ENCODE measurements at places on chromosomes 2 and 18. TPM values are rescaled to one million over a fixed set of nuclear protein-coding genes. Genes with fewer than 3 reads are reported as not detected.
A peak's percentile ranks its signal among the peaks of the same experiment; 100 is the strongest.

GRCh38 chr18:49884959-49885358, 71.6 kb upstream of the ACAA2 start:
- no peak for DNase-seq

DNA sequence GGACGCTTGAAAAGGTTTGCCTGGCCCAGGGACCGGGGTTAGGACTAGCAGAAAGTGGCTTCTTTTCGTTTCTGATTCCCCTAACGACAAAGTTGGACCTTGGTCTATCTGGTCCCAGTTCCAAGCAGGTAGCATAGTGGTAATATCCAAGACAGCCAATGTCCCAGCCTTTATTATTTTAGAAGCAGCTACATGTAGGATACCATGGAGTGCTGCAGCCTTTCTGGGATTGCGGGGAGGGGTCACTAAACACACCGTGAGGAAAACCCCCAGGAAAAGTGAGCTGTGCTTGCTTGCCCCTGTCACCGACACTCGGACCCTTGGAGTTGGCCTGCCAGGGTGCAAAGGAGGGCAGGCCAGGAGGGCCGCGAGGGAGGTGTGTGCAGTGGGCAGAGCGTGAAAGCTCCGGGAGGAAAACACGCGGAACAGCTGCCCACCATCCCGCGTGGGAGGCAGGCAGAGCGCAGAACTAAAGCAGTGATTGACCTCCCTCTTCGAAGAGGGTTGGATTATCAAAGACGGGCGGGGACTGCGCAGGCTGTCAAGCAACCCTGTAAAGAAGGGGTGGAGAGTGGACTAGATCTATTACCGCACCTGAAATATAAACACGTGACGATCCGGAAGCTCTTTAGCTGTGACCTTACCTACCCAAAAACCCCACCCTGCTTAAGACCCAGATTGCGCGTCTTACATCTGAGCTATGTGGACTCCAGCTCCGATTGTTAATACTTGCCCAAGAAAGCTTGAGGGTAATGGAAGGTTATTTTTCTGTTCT, 624 bp upstream of the MAP4K3 start:
- DNase-seq: no peak

GRCh38 chr2:2874805-2875204, 502.8 kb downstream of the EIPR1 start:
- DNase-seq: no peak

DNA sequence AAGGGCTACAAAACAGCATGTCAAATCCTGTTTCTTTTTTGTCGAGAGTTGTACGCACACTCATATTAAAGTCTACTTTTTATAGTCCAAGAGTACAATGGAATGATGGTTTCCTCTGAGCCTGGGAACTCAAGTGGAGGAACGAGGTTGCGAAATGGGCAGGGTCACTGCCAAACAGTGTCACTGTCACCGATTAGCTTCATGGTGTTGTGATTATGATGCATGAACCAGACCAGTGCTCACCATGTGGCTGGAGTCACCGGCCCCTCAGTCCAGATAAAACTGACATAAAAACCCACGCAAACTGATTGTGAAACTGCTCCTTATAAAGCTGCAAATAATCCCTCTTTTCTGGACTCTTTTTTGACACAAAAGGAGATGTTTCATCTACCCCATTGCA, 122.0 kb downstream of the COPS8 start:
- DNase-seq: peak; percentile 91

- no peak for DNase-seq
These were observed 17.8 kb upstream of the SCLY start for GRCh38 chr2:238042849-238043584.

DNA sequence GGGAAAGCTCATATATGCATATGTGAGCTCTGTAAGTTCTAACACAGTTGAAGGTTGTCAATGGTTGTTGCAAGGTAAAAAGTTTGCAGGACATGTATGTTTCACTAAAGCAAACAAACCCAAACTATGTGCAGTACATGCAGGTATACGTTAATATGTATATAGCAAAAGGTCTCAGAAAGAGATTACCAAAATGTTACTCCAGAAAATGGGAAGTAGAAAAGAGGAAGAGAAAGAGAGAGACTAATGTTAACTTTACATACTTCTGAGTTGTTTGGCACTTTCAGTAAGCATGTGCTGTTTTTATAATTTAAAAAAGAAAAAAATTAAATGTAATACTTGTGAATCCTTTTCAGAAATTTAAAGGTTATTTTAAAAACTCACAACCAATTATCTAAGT, 32.8 kb upstream of the PEX13 start:
- no peak for DNase-seq

DNA sequence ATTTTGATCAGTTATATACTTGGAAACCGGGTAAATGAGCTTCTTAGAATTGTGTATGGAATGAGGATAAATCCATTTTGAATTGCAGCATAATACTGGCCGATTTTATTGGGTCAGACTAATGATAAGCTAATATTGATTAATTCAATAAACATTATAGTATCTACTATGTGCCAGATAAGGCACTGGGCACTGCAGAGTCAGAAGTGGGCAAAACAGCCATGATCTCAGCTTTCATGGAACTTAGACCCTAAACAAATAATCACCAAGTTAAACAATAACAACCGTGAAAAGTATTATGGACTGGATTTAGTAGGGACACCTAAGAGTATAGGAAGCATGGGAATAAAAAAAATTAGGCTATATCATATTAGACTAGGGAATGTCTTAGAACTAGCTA, 297.0 kb upstream of the PKDCC start:
- no peak for DNase-seq

GRCh38 chr2:10159086-10159485, 36.5 kb downstream of the RRM2 start:
- peak; percentile 7 for DNase-seq

GRCh38 chr2:241931976-241932898, 62.7 kb downstream of the RTP5 start:
- DNase-seq: no peak

- no peak for DNase-seq
These were observed 5.9 kb upstream of the GULP1 start for GRCh38 chr2:188285774-188286173.

- no peak for DNase-seq
These were observed 83.3 kb downstream of the CACNB4 start for GRCh38 chr2:152015552-152015951.

- no peak for DNase-seq
These were observed 72.1 kb downstream of the KLHL29 start for GRCh38 chr2:23456881-23457760.

GRCh38 chr18:9855681-9856080, 30.1 kb upstream of the TXNDC2 start:
- DNase-seq: no peak

- DNase-seq: no peak
These were observed 1.4 kb downstream of the ST8SIA5 start for GRCh38 chr18:46755315-46756024.

DNA sequence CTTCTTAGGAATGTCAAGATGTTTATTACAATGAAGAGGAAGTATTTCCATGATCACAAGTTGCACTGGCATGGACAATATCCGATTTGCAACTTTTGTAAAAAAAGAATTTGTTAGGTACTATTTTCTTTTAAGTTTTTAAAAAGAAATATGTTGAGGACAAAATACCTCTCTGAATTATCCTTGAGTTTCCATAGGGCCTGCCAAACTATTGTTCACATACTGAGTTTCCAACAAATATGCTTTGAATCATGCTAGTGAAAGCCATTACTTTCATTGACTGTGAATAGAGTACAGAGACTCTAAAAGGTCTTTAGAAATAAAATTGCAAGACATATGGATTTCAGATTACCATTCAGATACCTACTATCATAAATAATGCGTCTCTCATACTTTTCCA, 566.1 kb downstream of the TMEM182 start:
- no peak for DNase-seq

GRCh38 chr18:24056506-24056905, 42.0 kb downstream of the TTC39C start:
- no peak for DNase-seq

DNA sequence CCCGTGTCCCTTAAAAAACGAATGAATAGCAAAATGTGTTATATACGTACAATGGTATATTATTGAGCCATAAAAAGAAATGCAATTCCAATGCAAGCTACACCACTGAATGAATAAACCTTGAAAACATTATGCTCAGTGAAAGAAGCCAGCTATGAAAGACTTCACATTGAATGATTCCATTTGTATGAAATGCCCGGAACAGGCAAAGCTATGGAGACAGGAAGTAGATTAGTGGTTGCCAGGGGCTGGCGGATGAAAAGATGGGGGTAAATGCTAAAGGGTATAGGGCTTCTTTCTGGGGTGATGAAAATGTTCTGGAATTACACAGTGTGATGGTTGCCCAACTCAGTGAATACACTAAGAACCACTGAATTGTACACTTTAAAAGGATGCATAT, 113.3 kb downstream of the NOL10 start:
- no peak for DNase-seq

DNA sequence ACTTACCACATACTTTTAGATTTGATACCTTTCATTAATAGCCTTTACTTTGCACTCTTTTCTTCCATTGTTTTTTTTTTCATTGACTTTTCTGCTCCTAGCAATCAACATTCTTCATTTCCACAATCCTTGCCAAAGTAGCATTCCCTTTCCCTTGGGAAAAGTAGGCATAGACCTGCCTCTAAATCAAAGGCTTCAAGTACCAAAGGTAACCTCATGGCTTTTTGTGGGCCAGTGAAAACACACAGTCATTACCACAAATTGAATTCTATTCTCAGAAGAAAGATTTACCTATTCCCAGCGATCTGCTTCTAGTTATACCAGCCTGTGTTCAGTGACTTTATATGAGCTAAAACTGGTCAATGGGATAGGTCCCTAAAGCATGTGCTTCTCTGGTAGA, 109.2 kb downstream of the SOCS6 start:
- no peak for DNase-seq

DNA sequence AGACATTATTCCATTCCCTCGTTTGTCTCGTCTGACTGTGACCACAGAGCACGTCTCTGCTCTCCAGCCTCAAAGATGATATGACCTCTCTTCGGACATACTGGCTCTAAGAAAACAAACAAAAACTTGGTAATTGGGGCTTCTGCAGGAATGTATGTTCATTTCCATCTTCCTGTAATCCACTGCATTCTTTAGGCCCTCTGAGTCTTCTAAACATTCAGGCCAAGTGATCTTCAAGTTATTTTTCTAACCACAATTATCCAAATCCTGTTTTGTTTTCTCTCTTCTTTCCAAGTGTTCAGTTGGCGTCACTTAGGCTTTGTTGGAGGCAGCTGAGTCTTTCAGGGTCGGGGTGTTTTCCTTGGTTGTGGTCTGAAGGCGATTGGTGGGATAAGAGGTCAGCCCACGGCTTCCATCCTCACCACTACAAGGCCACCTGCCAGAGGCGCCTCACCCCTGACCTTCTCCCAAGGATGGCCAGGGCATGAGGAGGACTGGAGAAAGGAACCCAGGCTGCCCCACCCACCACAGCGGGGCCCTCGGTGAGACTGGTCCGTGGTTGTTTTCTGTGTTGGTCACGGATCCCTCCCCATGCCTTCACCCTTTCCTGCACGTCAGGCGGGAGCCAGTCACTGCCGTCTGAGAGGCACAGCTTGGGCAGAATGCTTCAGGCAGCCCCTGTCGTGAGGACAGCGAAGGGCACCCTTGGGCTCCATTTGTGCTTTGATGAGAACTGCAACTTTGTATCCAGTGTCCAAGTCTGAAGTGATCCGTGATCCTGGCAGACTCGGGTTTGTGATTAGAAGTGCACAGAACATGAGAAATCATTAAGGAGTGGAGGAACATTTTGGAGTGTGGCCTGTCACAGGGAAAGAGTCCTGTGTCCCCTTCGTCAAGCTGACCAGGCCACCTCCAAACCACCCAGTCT, 88.6 kb upstream of the FHL2 start:
- no peak for DNase-seq

DNA sequence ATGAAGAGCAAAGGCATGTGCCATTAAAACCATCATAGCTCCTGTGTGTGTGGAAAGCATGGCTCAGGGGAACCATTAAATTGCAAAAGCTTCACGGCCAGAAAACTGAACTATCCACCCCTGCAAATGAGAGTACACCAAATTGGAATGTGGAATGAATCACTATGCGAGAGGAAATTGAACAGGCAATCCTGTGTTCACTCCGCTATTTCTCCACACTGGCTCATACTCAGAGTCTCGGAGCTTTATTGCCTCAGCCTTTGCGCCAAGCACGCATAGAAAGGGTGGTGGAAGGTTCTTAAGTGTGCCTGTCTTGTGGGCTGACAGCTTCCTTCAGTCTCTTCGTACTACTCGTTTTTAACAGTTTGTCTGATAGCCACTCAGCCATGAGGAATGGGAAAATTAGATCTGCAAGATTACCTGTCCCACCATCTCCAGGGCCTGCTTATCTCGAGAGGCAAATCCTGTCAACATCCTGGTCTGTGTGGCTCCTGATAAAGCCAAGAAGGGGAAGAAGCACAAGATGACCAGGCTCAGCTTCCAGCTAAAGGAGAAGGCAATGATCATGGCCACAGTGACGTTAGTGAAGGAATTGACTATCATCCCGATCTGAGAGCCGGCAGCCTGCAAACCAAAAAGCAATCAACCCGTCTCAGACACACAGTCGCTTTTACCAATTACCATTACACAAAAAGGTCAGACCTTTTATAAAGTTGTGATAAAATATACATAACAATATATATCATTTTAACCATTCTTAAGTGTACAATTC, 34.9 kb downstream of the G6PC2 start:
- no peak for DNase-seq

DNA sequence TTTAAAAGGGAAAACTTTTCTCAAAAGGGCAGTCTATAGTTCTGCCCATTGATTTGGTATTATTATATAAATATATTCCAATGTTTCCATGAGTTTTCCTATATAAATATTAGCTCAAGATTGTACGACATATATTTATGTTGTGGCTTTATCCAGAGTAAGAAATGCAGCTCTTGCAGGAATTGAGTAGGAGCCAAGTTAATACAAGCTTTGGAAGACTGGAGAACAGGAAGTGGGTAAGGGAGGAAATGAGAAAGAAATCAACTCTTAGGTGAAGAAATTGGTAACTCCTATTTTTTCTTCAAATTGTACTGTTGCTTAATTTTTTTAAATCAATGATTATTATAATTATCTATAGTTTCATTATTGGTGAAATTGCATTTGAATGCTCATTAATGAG, 105.4 kb upstream of the FAM117B start:
- no peak for DNase-seq

DNA sequence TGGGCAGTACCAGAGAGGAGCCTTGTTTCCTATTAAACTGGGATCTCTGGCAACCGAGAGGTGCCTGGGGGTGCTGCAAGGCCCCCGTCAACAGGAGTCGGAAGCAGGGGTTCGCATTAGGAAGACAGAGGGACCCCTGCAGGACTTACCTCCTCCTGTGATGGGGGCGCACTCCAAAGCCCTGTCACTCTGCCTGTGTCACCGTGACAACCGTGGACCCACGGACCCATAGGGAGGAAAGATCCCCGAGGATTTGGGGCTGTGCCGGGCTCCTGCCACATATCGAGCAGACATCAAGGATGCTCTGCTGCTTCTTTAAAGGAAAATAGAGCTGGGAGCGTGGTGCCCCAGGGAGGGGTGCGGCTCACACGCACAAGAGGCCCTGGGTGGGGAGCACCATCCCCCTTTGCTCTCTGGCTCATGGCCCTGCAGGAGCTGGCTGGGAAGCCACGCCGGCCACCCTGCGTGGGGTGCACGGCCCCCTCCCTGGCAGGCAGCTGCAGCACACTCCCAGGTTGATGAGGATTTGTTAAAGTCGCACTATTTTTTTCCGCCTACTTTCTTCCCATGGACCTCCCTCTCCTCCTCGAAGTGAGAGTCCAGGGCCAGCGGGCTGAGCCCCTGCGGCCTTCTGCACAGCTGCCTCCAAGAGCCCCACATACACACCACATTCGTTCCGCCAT, 167.5 kb downstream of the TWIST2 start:
- DNase-seq: peak; percentile 60

Gene ERBB4
- 12.4 TPM for total RNA-seq

Gene TDRD15
- not detected for total RNA-seq

All from Right ventricle myocardium inferior (tissue), 1 donor.